ENCODE measurements at places on chromosomes 6 and 20.

DNA sequence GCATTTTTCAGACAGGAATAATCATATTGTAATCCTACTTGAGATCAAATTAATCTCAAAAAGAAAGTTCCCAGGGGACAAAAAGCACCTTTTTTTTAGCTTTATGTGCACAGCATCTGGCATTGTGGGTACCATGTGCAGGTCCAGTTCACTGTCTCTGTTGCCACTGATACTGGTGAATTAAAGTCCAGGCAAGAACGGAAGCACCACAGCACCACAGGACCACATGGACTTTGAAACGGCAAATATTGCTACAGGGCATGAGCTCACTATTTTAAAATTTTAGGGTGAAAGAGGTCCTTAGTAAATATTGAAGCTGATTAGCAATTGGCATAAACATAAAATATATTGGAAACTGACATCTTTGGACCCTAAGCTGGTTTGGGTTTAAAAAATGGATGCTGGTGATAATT lies 709.0 kb downstream of the EPM2A start:
- no peak for DNase-seq

DNA sequence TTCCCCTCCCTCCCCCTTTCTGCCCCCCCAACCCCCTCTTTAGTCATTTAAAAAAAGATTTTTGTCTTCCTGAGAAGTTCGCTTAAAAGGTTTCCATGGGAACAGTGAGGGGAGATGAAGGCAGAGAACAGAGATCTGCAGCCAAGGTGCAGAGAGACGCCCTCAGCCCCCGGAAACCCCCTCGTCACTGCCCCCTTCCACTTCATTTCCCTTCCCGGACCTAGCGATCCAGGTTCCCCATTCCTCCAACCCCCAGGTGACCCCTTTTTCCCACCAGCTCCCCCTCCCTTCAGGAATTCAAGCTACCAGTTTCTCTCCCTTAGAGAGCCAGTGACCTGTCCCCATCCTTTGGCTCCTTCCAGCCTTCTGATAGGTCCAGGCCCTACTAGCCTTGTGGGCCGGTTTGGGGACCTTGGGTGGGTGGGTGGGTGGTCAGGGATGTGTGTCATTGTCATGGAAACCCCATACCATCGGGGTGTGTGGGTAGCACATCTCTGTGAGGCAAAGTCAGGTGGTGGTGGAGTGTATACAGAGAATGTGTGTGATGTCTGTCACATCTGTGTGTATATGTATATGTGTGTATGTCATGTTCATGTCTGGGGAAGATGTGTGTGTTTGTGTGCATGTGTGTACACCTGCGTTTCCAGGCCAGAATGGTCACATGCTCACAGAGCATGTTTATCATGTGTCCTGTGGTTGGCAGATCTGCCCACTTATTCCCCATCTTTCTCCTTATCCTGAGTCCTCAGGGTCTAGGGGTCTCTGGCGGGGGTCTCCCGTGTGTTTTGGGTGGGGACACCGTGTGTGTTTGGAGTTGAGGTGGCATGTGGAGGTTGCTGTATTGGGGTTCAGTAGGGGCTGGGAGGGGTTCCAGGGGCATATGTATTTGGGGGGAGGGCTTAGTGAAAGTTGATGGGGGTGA lies 7.0 kb downstream of the SYNGAP1 start:
- DNase-seq: no peak

DNA sequence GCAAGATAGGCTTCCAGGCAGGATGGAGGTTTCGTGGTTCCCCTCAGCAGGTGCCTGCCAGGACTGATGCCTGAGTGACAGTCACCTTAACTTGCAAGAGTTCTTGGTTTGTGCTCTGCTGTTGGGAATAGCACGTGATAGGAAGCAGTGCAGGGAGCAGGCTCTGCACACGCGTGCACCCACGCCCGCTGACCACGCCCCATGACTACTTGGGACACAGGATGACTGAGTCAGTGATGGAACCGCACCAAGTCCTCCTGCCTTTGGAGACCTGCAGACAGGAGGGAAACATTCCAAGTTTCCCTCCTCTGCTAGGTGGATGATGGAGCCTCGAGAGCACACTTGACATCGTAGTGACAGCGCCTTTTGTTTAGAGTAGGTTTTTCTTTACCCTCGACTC lies 164.2 kb downstream of the DTNBP1 start:
- no peak for DNase-seq

DNA sequence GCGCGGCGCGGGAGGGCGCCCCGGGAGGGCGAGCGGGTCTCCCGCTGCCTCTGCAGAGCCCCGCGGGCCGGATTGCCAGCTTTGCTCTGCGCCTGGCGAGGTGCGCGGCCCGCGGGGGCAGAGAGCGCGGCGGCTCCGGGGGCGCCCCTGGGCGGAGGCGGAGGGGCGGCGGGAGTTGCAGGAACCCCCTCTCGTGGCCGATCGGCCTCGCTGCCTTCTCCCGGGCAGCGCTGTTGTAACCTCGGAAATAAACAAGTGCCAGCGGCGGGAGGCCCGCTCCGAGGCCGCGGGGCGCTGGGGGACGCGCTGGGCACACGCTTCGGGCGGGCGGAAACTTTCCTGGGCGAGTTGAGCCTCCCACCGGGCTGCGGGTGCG lies 1.2 kb downstream of the CDH4 start:
- no peak for DNase-seq

- DNase-seq: no peak
These were observed 14.2 kb downstream of the OR2A4 start for GRCh38 chr6:131687022-131687421.

DNA sequence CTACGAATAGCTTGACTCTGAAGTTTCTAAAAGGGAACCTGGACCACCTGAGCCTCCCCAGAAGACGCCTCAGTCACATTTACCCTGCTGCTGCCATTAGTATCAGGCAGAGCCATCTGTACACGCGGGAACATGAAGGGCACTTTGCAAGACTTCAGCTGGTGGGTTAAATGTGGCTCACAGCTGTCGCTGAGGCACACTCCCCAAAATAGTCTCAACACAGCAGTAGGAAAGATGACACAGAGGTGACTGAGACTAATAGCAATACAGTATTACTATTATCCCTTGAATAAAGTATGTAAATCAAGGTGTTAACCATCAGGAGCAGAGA lies 29.0 kb downstream of the PSMB1 start:
- DNase-seq: no peak

- no peak for DNase-seq
These were observed 6.4 kb upstream of the TRIM38 start for GRCh38 chr6:25956226-25956625.

DNA sequence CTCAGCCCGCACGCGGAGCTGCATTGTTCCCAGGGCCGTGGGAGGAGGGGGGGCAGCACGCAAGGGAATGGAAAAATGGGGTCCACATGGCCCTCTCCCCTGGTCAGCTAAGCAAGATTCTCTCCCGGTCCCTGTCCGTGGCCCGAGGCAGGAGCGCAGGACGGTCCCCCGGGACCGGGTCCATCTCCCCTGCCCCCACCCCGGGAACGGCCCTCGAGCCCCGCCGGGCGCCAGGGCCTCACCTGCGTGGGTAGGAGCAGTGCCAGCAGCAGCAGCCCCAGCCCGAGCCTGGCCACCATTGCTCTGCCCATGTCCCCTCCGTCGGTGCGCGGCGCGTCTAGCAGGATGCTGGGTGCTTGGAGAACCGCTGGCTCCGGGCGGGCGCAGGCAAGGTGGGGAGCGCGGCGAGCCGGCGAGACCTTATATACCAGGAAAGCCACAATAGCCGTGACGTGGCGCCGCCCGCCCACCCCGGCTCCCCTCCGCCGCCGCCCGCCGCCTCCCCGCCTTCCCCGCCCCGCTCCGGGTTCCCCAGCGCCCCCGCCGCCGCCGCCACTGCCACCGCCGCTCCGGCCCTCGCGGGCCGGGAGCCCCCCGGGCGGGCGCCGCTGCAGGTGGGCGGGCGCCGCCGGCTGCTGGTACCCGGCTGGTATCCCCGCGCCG lies at the start of gene CD24:
Gene CD24 (minus strand): TSS at position 394 of the 663 bp plus-strand sequence. CDS start 83 bp downstream, at position 311.
- DNase-seq: no peak

DNA sequence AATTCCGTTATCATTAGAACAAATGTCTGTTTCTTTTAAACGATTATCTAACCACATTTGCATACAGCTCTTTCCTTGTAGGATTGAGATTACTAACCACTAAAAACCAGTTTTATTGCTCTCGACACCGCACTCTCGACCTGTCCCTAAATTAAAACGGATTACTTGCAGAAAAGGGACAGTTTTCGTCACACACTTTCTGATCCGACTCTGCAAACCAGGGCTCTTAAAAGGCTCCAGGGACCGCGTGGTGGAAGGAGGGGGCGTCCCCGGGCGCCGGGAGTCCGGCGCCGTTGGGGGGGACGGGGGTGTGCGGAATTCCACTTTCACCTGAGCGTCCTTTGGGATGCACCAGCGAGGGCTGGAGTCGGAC lies 731 bp downstream of the MAK start:
- peak; percentile 64 for DNase-seq

DNA sequence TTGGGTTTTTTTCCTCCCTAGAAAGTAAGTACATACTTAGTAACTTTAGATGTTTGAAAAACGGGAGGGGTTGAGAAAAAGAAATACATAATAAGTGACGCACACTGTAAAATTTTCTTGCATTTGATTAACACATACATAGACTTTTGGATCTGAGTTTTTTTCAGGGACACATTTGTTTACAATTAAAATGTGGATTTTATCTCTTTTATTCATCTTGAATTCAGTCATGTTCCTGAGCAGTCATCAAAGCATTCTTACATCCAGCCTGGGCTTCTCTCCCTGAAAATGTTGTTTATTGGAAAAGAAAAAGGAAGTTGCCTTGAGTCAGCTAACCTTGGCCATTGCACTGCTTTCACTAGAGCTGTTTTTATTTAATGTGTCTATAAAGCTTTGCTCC lies 8.7 kb upstream of the RPP40 start:
- DNase-seq: no peak

- no peak for DNase-seq
These were observed 4.7 kb upstream of the ADGRF5 start for GRCh38 chr6:46926481-46926880.

- no peak for DNase-seq
These were observed 2.4 kb downstream of the COL11A2 start for GRCh38 chr6:33189625-33190448.

DNA sequence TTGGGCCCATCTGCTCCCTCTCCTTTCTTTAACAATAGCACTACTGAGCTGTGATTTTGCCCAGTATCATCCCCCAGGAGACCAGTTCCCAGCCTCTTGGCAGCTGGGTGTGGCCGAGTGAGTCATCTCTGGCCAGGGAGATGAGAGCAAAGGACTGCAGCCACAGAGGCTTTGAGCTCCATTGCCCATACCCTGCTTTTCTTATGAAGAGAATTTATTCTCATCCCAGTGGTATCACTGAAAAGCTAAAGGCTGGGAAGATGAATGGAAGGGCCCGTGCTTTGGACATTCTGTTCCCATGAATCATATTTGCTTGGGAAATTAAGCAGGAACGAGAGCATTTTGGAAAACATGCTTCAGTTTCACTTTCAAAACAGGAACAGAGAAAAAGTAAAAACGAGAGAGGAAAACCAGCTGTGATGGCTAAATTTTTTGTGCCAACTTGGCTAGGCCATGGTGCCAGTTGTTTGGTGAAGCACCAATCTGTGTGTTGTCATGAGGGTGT lies 14.9 kb downstream of the CST3 start:
- DNase-seq: no peak

DNA sequence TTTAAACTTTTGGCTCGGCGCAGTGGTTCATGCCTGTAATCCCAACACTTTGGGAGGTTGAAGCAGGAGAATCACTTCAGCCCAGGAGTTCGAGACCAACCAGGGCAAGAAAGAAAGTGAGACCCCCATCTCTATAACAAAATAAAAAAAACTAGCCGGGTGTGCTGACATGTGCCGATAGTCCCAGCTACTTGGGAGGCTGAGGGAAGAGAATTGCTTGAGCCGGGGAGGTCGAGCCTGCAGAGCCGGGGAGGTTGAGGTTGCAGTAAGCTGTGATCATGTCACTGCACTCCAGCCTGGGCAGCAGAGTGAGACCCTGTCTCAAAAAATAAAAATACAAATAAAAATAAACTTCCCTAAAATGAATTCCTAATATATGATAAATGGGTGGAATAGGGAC lies 50.4 kb downstream of the ZMYND8 start:
- DNase-seq: no peak

DNA sequence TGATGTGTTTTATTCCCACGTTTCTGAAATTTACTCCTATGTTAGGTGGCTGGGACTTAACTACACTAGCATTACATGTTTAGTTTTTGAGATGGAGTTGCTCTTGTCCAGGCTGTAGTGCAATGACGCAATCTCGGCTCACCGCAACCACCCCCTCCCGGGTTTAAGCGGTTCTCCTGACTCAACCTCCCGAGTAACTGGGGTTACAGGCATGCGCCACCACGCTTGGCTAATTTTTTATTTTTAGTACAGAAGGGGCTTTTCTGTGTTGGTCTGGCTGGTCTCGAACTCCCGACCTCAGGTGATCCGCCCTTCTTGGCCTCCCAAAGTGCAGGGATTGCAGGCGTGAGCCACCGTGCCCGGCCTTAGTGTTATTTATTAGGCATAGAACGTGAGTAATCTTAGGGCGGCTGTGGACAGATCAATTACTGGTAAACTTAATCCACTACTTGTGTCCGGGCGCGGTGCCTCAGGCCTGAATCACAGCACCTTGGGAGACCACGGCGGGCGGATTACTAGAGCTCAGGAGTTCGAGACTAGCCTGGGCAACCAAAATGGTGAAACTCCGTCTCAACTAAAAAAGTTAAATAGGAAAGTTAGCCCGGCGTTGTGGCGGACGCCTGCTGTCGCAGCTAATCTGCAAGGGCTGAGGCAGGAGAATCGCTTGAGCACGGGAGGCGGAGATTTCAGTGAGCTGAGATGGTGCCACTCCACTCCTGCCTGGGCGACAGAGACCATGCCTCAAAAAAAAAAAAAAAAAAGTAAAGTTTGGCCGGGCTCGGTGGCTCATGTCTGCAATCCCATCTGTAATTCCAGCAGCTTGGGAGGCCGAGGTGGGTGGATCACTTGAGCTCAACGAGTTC lies 123.7 kb upstream of the BTN3A2 start:
- peak; percentile 74 for DNase-seq

- DNase-seq: no peak
These were observed 15.3 kb downstream of the HCK start for GRCh38 chr20:32067234-32067821.

DNA sequence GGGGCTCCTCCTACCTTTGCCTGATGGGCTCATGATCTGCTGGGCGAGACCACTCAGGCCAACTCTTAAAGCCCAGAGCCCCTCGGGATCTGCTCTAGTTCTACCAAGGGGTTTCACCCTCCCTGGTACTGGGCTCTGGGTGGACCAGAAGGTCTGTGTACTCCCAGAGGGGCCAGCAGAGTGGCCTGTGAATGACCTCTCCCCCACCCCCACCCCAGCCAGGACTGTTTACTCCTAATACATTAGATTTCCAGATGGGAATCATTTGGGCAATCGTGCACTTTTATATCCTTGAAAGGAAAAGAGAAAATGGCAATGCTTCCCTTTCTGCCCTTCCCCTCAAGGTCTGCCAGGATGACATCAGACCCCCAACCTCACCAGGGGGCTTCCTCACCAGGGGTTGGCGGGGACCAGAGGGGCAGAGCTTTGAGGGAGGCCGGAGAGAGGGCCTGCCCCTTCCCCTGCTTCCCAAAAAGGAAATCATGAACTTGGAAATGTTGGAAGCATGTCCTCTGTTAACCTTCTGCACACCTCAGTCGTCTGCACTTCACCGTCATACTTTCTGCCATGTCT lies 37.1 kb upstream of the PMEPA1 start:
- DNase-seq: no peak

Data from activated CD8-positive, alpha-beta memory T cell treated with anti-CD3 and anti-CD28 coated beads for 24 hours (primary cell).